ENCODE measurements at places on chromosomes 3 and 15. TPM values are rescaled to one million over a fixed set of nuclear protein-coding genes. Genes with fewer than 3 reads are reported as not detected.

DNA sequence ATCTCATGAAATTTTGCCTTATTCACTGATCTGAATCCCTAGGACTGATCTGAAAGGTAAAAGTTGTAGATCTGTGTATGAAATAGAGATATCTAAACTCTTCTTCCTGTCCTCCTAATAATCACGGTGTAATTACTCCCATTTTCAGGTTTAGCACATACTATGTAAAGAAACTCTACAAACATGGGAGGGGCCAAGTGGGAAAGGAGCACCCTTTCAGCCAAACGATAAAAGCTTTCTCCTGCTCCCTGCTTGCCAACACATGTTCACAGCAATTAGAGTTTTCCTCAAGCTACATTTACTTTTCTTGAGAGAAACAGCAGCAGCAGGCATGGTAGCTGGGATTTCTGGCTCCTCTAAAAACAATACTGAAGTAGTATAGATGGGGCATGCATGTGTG, 71.6 kb downstream of the CHAC1 start:
- no peak overlapping the region for H3K27ac ChIP-seq
- DNase-seq: no peak
- no peak overlapping the region for H3K4me3 ChIP-seq
- no peaks in the 10 kb centered on the region for H3K27me3 ChIP-seq
- H3K36me3 ChIP-seq: peaks cover 15% of the 10 kb centered on the region

GRCh38 chr3:81173514-81173913, 587.9 kb downstream of the GBE1 start:
- no peak overlapping the region for H3K4me3 ChIP-seq
- no peak overlapping the region for H3K27ac ChIP-seq
- DNase-seq: no peak
- no peaks in the 10 kb centered on the region for H3K27me3 ChIP-seq

GRCh38 chr3:176293276-176293675, 904.0 kb downstream of the TBL1XR1 start:
- H3K36me3 ChIP-seq: peaks cover 1% of the 10 kb centered on the region
- H3K27ac ChIP-seq: no peak overlapping the region
- H3K27me3 ChIP-seq: no peaks in the 10 kb centered on the region
- H3K4me3 ChIP-seq: no peak overlapping the region

GRCh38 chr3:79761441-79761840, 6.4 kb downstream of the ROBO1 start:
- no peak overlapping the region for H3K4me3 ChIP-seq
- peaks cover 51% of the 10 kb centered on the region for H3K27me3 ChIP-seq
- no peaks in the 10 kb centered on the region for H3K36me3 ChIP-seq
- no peak overlapping the region for H3K27ac ChIP-seq
- peaks cover 4% of the 10 kb centered on the region for H3K4me1 ChIP-seq

Gene HDC
- total RNA-seq: not detected

DNA sequence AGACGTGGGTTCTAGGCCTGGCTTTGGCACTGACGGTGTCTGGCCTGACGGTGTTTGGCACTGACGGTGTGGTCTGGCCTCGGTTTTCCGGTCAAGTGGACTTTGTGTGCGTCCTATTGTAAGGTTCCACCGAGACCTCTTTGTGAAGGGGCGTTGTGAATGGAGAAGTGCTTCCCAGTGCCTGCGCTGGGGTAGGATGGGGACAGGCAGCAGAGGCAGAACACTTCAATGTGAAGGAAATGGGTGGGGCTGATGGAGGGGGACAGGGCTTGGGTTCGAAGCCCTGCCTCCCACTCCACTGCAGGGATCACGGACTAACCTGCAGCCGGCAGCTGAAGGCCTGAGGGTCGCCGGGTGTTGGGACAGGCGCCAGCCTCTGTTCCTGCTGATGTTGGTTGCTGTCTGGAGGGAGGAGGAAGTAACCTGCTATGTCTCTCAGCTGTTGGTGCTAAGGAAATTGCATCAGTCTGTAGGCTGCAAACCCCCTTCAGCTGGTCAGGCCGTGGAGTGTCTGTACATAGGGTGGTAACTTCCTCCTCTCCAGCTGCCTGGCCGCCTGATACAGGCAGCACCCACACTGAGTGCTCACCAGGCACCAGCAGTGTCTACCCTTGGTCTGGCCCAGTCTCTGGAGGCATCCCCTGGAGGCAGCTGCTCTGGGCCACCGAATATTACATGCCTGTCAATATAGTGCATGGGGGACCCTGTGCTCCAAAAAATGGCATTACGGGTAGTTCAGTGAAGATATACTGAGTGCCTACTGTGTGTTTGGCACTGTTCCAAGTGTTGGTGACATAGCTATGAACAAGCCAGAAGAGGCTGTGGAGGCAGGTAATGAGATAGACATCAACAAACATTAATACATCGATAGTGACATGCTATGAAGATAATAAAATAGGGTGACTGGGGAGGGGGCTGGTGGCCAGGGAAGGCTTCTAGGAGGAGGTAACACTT, 1.1 kb downstream of the TM6SF1 start:
- H3K4me1 ChIP-seq: peaks cover 2% of the 10 kb centered on the region
- H3K4me3 ChIP-seq: peak overlapping the region; percentile 62
- H3K27me3 ChIP-seq: peaks cover 59% of the 10 kb centered on the region
- no peaks in the 10 kb centered on the region for H3K36me3 ChIP-seq

GRCh38 chr3:106629215-106629832, 747.9 kb upstream of the CCDC54 start:
- DNase-seq: no peak
- no peaks in the 10 kb centered on the region for H3K27me3 ChIP-seq
- H3K27ac ChIP-seq: no peak overlapping the region
- no peak overlapping the region for H3K4me3 ChIP-seq

DNA sequence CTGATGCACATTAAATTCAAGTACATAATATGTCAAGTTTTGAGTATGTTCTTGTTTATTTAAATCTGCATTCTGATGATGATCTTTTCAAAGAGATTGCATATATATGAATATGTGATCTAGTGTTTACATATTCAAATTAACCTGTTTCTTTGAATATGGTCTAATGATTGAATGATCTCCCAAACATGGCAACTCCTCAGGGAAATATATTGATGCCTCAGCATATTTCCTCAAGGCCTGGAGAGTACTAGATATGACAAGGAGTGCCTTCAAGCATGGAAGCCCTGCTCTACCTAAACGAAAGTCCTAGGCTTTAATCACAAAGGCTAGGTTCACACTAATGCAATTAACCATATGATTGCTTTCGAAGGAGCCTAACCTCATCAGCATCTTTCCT, 532.8 kb downstream of the ZIC1 start:
- peaks cover 7% of the 10 kb centered on the region for H3K4me1 ChIP-seq
- H3K4me3 ChIP-seq: no peak overlapping the region
- H3K36me3 ChIP-seq: no peaks in the 10 kb centered on the region
- no peak for DNase-seq

DNA sequence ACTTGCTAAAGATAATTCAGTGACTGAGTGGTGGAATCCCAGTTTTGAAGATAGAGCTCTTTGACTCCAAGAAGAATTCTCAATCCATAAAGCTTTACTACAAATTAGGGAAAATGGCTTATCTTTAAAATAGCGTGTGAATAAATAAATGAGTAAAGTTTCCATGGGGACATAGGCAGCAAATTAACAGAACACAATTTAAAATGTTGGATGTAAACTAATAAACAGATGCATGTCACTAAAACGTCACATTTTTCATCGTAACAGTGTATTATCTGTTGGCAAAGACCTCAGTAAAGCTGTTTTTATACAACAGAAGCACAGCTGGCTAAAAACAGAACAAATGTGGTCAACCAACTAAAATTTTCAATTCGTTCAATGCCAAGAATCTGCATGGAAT, 913.9 kb upstream of the CFAP20DC start:
- no peaks in the 10 kb centered on the region for H3K27me3 ChIP-seq
- H3K4me3 ChIP-seq: no peak overlapping the region
- H3K4me1 ChIP-seq: peaks cover 4% of the 10 kb centered on the region
- H3K27ac ChIP-seq: no peak overlapping the region
- peaks cover 3% of the 10 kb centered on the region for H3K36me3 ChIP-seq

- DNase-seq: no peak
- no peaks in the 10 kb centered on the region for H3K4me1 ChIP-seq
- peaks cover 4% of the 10 kb centered on the region for H3K27me3 ChIP-seq
Observed at GRCh38 chr3:99562990-99563607, 75.3 kb upstream of the COL8A1 start.

DNA sequence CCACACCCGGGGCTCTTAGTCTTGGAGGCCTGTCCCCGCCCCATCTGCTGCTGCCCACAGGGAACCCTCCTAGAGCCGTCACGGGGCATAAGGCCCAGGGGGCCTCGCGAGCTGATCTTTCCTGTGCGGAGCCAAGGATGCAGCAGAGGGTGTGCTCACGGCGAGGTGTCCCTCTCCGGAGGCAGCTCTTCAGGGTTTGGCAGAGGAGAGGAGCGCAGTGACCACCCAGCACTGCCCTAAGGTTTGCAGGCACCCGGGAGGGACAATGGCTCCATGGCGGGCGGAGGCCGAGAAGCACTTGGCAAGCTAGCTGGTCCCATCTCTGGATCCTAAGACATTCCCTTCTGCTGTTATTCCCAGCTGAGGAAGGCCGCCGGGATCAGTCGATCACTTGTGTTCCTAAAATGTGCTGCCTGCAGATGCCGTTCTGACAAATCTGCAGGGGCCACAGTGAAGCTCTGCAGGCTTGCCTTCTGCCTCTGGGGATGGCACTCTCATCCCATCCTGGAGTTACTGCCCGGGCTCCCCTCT, 47.4 kb upstream of the PCSK6 start:
- no peaks in the 10 kb centered on the region for H3K36me3 ChIP-seq
- no peak for DNase-seq
- peaks cover 18% of the 10 kb centered on the region for H3K27me3 ChIP-seq
- H3K4me1 ChIP-seq: peaks cover 10% of the 10 kb centered on the region
- no peak overlapping the region for H3K27ac ChIP-seq

DNA sequence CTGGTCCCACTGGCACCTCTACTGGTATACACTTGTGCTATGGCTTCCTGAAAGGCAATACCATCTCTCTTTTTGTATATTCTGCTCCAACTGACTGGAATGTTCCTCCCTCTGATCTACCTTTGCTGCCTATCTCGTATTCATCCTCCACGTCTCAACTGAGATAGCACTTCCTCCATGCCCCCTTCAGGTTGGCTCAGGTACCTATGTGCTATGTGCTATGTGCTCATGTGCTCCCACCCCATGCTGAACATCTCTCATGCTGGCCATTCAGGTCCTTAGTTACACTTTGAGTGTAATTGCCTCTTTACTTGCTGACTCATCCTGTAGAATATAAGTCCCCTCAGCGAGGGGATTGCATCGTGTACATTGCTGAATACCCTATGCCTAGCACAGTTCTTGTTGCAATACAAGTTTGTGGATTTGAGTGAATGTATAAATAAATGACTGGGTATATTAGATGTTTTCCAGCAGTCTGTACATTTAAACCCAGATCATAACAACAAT, 156.9 kb downstream of the SOX2 start:
- peaks cover 9% of the 10 kb centered on the region for H3K4me1 ChIP-seq
- H3K27me3 ChIP-seq: no peaks in the 10 kb centered on the region
- DNase-seq: no peak

Gene STRIT1
- not detected for total RNA-seq

- peaks cover 17% of the 10 kb centered on the region for H3K4me1 ChIP-seq
- peak overlapping the region; percentile 76 for H3K4me3 ChIP-seq
- peaks cover 8% of the 10 kb centered on the region for H3K36me3 ChIP-seq
- H3K27me3 ChIP-seq: peaks cover 11% of the 10 kb centered on the region
Observed at GRCh38 chr15:92654662-92655061, 913 bp downstream of the FAM174B start.

- DNase-seq: no peak
- H3K4me3 ChIP-seq: no peak overlapping the region
- H3K36me3 ChIP-seq: no peaks in the 10 kb centered on the region
- H3K4me1 ChIP-seq: peaks cover 3% of the 10 kb centered on the region
Observed at GRCh38 chr15:48850648-48851047, 27.3 kb upstream of the EID1 start.

Gene P3H2
- total RNA-seq: 5.3 TPM

GRCh38 chr3:115347737-115348136, 200.6 kb upstream of the ZBTB20 start:
- no peaks in the 10 kb centered on the region for H3K27me3 ChIP-seq
- no peak overlapping the region for H3K4me3 ChIP-seq
- H3K4me1 ChIP-seq: peaks cover 11% of the 10 kb centered on the region
- no peak for DNase-seq

- no peak for DNase-seq
- no peaks in the 10 kb centered on the region for H3K36me3 ChIP-seq
- H3K27ac ChIP-seq: no peak overlapping the region
Observed at GRCh38 chr3:7800006-7800780, 701.4 kb upstream of the LMCD1 start.

Gene MFN1
- total RNA-seq: 64.8 TPM

- peaks cover 17% of the 10 kb centered on the region for H3K4me1 ChIP-seq
- no peak overlapping the region for H3K4me3 ChIP-seq
- H3K27me3 ChIP-seq: no peaks in the 10 kb centered on the region
Observed at GRCh38 chr15:63522225-63522578, 17.8 kb downstream of the USP3 start.

- no peak overlapping the region for H3K27ac ChIP-seq
- peaks cover 1% of the 10 kb centered on the region for H3K36me3 ChIP-seq
- no peak overlapping the region for H3K4me3 ChIP-seq
Observed at GRCh38 chr3:144141496-144141895, 169.9 kb downstream of the DIPK2A start.
